Lung (tissue), 17 donors: ENCODE measurements at places on chromosomes 13 and 19. TPM values are rescaled to one million over a fixed set of nuclear protein-coding genes. Genes with fewer than 3 reads are reported as not detected.

Gene IL17D
- 0.65 TPM for polyA plus RNA-seq

Gene KLK5
- not detected for polyA plus RNA-seq

Gene VSTM1
- not detected for polyA plus RNA-seq

Gene ZNF534
- 0.08 TPM for polyA plus RNA-seq

Gene RTBDN
- polyA plus RNA-seq: not detected

Gene MEIOSIN
- polyA plus RNA-seq: not detected
